Ecto neural progenitor cell (in vitro differentiated cells): ENCODE measurements at places on chromosomes 6 and 20.
A peak's percentile ranks its signal among the peaks of the same experiment; 100 is the strongest.

- no peak for DNase-seq
These were observed 33.2 kb upstream of the RPS6KA2 start for GRCh38 chr6:166660157-166660688.

GRCh38 chr20:57473246-57474048, 51.5 kb downstream of the CTCFL start:
- DNase-seq = no peak

GRCh38 chr6:41763470-41763869, 16.2 kb downstream of the FRS3 start:
- no peak for DNase-seq

- no peak for DNase-seq
These were observed 378.7 kb upstream of the SOX4 start for GRCh38 chr6:21214738-21215448.

DNA sequence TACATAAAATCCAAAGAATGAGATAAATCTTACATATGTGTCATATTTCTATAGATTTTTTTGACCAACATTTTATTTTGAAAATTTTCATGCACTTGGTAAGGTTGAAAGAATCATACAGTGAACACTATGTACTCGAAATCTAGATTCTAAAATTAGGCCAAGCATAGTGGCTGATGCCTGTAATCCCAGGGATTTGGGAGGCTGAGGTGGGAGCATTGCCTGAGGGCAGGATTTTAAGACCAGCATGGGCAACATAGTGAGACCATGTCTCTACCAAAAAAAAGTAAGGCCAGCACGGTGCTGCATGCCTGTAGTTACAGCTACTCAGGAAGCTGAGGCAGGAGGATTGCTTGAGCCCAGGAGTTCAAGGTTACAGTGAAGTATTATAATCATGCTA, 158.6 kb downstream of the LAMA2 start:
- no peak for DNase-seq

- no peak for DNase-seq
These were observed 3.9 kb upstream of the TGM2 start for GRCh38 chr20:38168791-38169589.

- DNase-seq = no peak
These were observed 50.2 kb downstream of the GFRA4 start for GRCh38 chr20:3612795-3613572.

- DNase-seq = no peak
These were observed 38.7 kb downstream of the TRAF3IP2 start for GRCh38 chr6:111566873-111567517.

- no peak for DNase-seq
These were observed 9.3 kb upstream of the DUSP22 start for GRCh38 chr6:282867-283416.

DNA sequence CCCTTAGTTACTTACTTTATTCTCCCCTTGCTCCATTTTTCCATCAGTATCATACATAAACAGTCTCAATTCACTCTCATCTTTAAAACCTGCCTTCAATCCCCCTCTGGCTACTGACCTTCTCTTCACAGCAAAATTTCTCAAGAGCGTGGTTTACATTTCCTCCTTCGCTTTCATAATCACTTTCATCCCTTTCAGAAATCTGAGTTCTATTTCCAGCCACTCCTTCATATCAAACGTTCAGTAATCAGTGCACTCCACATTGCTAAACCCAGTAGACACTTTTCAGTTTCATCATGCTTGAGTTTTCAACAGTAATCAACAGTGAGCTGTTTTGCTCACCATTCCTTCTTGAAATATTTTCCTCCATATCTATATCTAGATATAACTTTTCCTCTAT, 176.7 kb upstream of the HSF2 start:
- DNase-seq = no peak

DNA sequence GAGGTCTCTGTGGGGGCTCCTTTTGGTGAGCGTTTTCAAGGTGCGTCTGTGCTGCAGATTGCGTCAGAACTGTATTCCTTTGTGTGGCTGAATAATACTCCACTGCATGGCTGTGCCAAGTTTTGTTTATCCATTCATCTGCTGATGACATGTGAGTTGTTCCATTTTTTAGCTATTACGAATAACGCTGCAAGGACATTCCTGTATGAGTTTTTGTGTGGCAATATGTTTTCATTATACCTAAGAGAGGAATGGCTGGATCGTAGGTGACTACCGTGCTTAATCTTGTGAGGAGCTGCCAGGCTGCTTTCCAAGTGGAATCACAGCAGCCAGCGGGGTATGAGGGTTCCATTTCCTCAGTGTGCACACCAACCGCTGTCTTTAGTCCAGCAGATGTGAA, 1.1 kb upstream of the DACT2 start:
- DNase-seq = no peak

DNA sequence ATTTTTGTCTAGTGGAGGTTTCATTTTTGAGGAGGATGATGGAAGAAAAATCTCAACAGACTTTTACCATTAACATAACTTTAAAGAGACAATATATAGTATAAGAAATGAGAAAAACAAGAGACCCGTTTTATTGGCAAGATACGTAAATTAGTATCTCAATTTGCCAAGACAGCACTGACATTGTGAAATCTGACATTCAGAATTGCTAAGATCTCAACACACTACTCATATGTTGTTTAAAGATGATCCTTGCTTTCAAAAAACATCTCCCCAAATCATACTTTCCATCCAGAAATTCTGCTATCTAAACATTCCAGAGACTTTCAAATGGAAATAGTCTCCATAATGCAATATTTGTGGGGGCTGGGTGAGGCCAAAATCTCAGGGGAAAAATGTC, 220.9 kb upstream of the CEP162 start:
- no peak for DNase-seq

- DNase-seq = no peak
These were observed 191.9 kb upstream of the PREP start for GRCh38 chr6:105594821-105595220.

- DNase-seq = no peak
These were observed 153.3 kb downstream of the SCML4 start for GRCh38 chr6:107670792-107671199.

- DNase-seq = peak; percentile 53
These were observed 5.2 kb downstream of the DNAH8 start for GRCh38 chr6:38720295-38720694.

DNA sequence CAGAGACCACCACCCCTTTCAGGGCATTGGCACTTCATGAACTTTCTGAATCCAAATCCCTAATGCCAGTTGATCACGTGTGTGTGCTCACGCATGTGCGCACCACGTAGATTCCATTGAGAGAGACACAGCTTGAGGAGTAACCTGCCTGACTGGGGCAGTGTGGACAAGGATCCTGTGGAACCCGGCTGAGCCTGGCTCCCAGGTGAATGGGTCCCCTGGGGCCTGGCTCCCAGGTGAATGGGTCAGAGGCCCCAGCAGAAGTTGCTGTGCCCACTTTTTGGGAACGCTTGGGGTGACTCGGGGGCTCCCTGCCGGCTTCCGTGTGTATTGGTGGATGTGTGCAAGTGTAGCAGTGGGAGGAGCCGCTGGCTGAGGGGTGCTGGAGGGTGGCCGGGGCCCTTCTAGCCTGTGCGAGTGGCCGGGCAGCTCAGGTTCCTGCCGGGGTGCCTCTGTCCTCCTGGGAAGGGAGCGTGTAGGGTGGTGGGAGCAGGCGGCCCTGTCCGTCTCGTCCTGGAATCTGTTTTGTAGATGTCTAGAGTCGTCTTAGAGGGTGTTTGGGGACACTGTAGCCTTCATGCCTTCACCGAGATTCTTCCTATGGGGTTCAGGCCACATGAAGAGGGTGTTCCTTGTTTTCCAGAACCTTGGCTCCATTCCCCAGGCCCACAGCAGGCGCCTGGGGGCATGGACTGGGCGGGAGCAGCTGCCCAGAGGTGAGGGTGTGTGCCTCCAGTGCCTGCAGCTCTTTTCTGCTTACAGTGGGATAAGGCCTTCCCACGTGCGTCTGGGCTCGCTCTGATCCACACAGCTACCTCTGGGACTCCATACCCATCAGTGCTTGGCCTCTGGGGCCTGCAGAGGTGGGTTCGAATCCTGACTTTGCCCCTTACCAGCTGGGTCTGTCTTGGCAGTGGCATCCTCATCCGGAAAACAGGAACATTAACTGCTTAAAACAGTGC, 3.2 kb downstream of the RBM38 start:
- no peak for DNase-seq

DNA sequence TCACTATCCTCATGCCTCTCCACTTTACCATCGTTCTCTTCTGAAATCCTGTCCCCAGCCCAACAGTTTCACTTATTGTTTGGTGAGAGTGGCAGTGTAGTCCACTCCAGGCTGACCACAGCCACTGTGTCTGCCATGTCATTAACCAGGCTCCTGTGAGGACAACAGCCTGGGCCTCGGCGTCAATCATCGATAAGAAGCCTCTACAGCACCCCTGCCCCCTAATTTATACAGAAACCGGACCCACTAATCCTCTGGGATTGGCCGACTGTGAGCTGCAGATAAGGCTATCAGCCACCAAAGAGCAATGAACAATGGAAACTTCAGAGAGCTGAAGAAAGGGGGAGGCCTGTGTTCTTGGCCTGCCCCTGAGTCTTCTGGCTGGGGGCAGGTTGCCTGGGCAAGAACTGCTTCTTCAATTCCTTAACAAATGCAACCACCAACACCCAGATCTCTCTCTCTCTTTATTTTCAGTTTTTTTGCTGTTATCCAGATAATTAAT, 3.4 kb downstream of the EGFL8 start:
- DNase-seq = peak; percentile 57

GRCh38 chr20:38224531-38224930, 36.0 kb downstream of the KIAA1755 start:
- DNase-seq = no peak

GRCh38 chr6:166616261-166617238, 10.5 kb downstream of the RPS6KA2 start:
- DNase-seq = no peak

GRCh38 chr20:22001886-22002285, 296.4 kb downstream of the PAX1 start:
- DNase-seq = no peak

GRCh38 chr20:57053793-57054552, 212.5 kb downstream of the BMP7 start:
- no peak for DNase-seq

DNA sequence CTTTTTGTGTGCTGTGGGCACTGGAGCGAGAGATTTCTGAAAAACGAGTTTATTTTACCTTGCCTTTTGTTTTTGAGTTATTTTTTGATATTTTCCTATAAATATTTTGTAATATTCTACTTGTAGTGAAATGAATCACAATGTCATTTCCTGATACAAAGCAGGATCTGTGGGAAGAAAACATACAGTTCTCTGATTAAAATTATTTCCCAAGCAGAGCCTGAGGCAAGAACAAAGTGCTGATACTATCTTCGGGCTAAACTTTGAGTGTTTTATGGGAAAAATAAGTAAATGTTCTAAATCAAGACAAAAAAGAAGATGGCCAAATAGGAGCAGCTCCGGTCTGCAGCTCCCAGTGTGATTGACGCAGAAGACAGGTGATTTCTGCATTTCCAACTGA, 33.7 kb upstream of the ELOVL5 start:
- DNase-seq = no peak

DNA sequence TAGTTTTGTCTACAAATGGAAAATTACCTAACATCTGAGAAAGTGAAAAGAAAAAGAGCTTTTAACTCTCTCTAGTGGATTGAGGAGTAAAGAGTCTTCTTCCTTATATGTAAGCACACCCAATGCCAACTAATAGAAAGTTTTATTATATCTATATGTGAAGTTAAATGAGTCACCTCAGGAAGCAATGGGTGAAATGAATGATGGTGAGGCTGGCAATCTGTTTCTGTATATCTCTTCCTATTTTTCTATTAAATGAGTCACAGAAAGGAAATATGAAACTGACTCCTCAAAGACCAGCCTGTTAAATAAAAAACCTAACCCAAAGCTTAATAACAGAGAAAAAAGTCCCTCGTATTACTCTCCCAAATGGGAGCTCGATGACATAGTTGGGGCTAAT, 71.3 kb downstream of the OTOR start:
- no peak for DNase-seq

GRCh38 chr20:48825566-48825920, 2.3 kb downstream of the PREX1 start:
- DNase-seq = no peak

DNA sequence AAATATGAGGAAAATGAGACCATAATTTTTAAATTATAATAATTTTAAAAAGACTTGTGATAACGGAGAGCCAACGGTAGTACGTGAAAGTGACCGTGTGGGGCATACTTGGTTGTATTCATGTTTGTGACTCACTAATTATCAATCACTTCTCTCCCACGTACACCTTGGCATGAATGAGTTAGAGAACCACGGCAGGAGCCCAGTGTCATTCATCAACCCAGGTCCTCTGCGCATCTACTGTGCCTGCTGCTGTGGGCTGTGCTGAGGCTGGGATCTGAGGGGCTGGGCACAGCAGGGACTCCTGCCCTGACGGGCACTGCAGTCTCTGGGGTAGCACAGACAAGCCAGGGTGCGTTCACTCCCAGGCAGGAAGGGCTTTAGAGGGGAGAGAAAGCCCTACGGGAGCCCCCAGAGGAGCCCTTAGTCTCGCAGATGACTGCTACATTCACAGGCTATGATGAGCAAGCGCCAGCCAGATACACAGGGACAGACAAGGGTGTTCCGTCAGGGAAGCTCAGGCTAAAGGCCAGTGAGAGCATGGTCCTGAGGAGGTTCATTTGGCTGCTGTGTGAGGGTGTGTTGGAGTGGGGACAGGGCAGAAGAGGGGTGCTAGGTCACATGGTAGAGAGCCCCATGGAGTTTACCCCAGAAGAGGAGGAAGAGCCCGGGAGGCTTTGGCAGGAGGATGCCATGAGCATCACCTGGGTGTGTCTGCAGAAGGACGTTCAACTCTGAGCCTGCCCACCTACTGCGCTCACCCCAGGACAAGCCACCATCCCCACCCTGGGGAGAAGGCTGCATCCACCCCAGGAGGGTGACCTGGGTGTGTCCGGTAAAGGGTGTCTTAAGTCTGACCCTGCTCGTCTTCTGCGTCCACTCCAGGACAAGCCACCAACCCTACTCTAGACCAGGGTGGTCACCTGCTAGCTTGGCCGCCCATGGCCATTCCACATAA, 8.2 kb upstream of the RPS6KA2 start:
- no peak for DNase-seq

DNA sequence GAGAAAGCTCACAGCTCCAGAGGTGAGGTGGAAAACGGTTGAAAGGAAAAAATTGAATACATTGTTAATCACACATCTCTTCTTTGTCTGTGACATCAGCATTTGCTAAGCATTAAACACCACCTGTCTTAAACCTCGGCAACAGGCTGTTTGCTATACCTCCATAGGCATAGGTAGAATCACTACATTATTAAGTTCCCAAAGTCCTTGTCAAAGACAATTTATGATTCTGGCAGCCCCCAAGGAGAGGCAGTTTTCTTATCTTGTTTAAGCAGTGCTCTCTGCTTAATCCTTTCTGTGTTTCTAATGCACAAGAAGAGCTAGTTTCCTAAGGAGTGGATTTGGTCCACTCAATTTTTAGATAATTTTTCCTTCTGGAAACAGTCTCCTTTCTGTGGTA, 249.7 kb downstream of the NKAIN2 start:
- no peak for DNase-seq

DNA sequence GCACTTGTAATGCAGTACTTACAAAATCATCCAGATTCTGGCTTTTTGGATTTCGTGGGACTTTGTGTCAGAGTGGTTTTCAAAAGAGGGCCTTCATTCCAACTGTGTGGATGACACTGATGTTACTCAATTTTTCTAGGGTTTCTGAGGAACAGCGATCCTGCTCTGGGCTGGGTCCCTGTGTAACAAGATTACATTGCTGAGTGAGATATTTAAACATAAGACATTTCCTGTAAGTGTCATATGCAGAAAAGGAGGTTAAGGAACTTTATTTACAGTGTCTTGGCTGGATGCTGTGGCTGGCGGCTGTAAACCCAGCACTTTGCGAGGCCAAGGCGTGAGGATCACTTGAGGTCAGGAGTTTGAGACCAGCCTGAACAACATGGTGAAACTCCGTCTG, 6.7 kb downstream of the ZFAND3 start:
- no peak for DNase-seq

- no peak for DNase-seq
These were observed 58.7 kb upstream of the RIN2 start for GRCh38 chr20:19699180-19699971.
